ENCODE measurements at places on chromosomes 1 and 21.

DNA sequence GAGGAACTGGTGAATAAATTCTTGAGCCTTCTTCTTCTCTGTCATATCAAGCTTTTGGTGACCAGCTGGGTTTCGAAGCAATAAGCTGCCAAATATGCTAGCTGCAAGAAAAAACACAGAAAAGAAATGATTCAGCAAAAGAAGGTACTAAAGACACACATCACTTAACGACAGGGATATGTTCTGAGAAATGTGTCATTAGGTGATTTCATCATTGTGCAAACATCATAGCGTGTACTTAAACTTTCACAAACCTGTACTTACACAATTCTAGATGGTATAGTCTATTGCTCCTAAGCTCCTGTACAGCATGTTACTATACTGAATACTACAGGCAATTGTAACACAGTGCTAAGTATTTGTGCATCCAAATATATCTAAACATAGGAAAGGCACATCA is 2.9 kb upstream of the MTF1 start:
- no peak for DNase-seq

GRCh38 chr1:235330918-235331285 is 2.5 kb downstream of the GGPS1 start:
- no peak for DNase-seq

DNA sequence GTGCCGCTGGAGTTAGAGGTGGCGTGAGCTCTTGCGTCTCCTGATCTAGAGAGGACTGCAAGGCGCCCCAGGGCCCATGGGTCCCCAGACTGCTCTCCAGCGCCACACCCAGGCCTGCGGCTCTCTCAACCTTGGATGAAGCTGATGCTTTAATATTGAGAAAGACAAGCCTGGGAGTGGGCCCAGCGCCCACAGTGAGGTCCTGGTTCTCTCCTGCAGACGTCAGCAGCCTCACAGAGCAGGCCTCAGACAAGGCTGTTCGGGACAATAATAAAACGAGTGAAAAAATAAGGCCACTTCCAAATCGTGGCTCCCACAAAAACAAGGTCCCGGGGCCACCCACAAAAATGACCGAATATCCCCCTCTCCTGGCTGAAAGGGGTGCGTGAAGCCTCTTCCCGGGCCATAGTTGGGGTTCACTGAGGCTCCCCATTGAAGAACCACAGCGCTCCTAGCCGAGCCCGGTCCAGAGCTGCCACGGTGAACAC is 6.0 kb upstream of the DNMT3L start:
- no peak for DNase-seq

DNA sequence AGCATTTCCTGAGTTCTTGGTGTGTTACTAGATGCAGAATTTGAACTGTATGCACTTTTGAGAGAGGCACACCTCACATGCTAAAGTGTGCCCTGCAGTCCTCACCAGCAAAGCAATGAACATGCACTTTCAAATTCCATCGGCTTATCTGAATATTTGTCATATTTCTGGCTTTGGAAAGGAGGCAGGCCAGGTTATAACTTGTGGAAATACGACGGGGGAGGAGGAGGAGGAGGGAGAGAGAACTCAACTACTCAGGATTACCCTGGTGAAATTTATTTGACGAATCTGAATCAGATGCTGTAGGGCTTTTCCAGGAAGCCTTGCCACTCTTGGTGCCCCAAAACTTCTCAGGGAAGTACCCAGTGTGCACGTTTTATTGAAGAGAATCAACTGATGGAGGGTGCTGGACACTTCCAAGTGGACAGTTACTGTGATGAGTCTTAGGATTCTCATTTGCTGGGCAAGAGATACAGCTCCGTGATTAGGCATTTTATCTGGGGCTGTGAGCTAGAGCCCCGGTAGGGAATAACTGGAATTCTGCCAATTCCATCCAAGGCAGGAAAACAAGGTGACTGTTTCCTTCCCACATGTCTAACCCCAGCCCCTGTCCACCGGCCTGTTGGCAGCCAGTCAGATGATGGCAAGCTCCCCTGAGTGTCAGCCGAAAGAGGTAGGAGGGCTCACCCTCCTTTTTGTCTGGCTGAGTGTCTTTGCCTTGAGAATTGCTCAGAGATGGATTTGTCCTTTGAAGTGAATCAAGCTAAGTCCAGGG is 3.8 kb downstream of the PDPN start:
- no peak for DNase-seq

GRCh38 chr1:79323239-79324025 is 316.9 kb upstream of the ADGRL4 start:
- DNase-seq = no peak

GRCh38 chr1:38127428-38127827 is 80.8 kb upstream of the POU3F1 start:
- DNase-seq = no peak

GRCh38 chr1:85617633-85618100 is 37.1 kb downstream of the CCN1 start:
- DNase-seq = no peak

DNA sequence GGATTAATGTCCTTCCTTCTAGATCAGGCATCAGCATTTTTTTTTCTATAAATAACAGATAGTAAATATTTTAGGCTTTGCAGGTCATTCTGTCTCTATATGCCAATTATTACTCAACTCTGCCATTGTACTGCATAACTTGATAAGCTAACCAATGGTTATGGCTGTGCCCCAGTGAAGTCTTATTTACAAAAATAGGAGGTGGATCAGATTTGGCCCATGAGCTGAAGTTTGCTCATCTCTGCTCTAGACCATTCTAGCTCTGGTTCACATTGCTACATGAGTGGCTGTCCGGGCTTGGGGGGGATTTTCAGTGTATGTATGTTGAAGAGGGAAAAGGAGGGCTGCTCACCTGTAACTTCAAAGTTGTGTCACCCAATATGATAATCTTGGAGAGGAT is 10.1 kb downstream of the RAB7B start:
- no peak for DNase-seq

GRCh38 chr1:54610048-54610447 is 13.3 kb downstream of the FAM151A start:
- DNase-seq = no peak

GRCh38 chr1:9404117-9404914 is 111.6 kb downstream of the SPSB1 start:
- no peak for DNase-seq

- DNase-seq = no peak
Observed at GRCh38 chr1:156748670-156749418, 2.6 kb downstream of the HDGF start.

DNA sequence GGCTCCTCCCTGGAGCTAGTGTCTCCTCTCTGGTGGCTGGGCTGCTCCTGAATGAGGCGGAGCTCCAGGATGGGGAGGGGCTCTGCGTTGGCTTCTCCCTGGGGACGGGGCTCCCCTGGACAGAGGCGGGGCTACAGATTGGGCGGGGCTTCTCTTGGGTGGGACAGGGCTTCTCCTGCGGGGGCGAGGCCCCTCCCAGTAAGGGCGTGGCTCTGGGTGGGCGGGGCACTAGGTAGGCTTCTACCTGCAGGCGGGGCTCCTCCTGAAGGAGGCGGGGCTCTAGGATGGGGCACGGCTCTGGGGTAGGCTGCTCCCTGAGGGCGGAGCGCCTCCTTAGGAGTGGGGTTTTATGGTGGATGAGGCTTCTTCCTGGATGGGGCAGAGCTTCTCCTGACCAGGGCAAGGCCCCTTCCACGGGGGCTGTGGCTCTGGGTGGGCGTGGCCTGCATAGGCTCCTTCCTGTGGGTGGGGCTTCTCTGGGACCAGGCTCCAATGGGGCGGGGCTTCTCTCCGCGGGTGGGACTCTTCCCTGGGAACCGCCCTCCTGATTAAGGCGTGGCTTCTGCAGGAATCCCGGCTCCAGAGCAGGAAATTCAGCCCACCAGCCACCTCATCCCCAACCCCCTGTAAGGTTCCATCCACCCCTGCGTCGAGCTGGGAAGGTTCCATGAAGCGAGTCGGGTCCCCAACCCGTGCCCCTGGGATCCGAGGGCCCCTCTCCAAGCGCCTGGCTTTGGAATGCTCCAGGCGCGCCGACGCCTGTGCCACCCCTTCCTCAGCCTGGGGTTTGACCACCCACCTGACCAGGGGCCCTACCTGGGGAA is 22.7 kb upstream of the ARF1 start:
- no peak for DNase-seq

DNA sequence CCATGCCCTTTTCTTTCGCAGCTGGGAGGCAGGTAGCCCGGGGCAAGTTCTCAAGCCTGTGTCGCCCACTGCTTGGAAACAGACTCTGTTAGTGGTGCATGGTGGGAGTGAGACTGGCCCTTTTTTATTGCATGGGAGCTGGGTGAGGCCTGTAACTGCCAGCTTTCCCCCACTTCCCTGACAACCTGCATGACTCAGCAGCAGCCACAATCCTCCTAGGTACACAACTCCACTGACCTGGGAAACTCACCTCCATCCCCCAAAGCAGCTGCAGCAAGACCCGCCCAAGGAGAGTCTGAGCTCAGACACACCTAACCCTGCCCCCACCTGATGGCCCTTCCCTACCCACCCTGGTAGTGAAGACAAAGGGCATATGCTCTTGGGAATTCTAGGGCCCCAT is 25.8 kb downstream of the PIGP start:
- no peak for DNase-seq

DNA sequence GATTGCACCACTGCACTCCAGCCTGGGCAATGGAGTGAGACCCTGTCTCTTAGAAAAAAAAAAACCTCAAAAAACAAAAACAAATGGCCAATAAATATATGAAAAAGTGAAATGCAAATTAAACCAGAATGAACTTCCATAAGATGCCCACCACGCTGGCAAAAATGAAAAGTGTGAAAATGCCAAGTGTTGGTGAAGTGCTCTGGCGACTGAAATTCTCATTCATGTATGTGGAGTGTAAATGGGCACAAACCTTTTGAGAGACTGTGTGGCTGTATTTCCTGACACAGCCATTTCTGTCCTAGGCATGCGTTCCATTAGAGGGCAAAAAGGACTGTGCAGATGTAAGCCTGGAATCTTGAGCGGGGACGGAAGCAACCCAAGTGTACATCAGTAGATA is 18.3 kb downstream of the YBEY start:
- no peak for DNase-seq

- no peak for DNase-seq
Observed at GRCh38 chr21:20739421-20739820, 258.8 kb upstream of the NCAM2 start.

DNA sequence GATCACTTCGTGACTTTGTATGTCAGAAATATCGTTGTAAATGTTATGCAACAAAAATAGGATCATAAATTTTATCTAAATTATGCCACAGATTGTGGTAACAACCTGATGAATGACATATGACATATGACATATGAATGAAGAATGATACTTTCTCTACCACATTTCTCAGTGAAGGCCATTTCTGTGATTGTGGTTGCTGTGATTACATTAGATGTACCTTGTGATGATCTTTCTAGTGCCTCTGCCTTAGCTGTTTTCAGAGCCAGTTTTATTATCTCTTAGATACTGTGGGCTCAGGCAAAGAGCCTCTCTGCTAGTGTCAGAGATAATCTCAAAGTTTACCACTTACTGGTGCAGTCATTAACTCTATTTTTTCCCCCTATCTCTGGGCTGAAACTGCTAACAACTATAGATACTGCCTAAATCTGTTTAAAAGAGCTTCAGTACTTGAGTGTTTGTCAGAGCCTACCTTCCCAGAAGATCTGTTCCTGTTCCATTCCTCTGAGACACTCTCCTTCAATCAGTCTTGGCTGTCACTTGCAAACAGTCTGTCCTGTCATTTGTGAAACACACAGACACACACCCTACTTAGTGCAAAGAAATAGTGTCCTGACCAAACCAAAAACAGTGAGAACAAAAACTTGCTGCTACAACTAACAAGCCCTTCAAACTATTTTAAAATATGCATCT is 55.5 kb downstream of the HMCN1 start:
- no peak for DNase-seq

DNA sequence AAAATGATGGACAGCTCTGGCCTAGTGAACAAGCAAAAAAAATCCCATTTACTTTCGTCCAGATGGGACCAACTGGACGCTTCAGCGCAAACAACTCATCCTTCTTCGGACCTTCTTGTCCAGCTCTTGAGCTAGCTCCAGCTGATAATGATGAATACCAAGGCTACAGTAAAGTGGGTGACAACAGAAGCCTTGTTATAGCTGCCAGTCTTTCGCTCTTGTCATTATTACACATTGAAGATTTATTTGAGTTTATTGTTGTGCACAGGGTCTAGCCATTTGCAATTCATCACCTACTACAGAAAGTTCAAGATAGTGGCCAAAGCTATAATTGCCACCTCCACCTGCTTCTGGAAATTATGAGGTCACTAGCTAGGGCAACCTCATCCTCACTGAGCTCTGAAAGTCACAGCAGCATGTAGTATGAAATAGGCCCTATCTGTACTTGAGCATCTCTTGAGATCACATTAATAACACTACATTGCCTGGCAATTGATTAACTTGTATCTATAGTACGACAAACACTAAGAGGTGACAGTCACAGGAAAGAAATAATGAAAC is 76.9 kb downstream of the GPATCH2 start:
- no peak for DNase-seq

- no peak for DNase-seq
Observed at GRCh38 chr1:202860744-202861419, 28.1 kb downstream of the RABIF start.

DNA sequence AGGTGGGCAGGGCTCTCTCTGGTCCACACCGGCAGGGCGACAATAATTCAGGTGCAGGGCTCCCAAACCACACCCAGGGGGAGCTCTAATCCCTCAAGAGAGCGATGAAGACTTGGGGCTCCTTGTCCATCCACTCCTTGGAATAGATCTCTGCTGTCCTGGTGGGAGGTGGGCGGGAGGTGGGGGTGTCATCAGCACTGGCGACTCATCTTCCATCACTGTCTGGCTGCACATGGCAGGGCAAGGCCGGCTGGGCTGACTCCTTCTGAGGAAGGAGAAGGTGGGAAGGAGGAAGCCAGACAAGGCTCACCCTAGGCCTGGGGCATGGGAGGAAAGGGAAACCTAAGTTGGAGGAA is 29.3 kb downstream of the TNNT2 start:
- DNase-seq = no peak

GRCh38 chr1:213533125-213533524 is 454.6 kb upstream of the PROX1 start:
- DNase-seq = no peak

DNA sequence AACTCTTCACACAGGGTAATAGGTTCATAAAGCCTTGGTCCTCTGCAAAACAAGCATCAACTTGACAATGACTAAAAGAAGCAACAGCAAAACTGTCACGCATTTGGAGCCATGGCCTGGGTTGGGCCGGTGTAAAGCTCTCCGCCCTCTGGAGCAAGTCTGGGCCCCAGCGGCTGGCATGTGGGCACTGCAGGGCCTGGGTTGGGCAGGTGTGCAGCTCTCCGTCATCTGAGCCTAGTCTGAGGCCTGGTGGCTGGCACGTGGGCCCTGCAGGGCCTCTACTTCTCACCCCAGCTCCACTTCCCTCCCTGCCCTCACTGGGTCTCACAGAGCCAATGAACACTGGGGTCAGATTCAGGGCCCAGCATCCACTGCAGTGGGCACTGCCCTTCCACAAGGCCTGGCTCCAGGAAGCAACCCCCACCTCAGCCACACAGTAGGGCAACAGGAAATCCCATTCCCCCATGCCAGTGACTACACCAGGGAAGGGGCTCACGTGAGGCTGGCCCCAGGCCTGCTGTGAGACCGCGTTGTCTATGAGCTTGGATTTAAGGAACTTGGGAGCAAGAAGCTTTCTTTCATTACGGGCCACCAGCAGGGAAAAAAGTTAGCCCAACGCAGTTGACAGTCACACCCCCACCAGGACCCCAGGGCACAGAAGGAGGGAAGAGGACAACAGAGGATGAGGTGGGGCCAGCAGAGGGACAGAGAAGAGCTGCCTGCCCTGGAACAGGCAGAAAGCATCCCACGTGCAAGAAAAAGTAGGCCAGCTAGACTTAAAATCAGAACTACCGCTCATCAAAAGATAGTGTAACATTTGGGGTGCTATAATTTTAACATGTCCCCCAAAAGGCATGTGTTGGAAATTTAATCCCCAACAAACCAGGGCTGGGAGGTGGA is 52.7 kb downstream of the NPHP4 start:
- no peak for DNase-seq

GRCh38 chr1:117017062-117017461 is 15.5 kb downstream of the CD101 start:
- no peak for DNase-seq
